ENCODE measurements at places on chromosomes 12 and 14.

DNA sequence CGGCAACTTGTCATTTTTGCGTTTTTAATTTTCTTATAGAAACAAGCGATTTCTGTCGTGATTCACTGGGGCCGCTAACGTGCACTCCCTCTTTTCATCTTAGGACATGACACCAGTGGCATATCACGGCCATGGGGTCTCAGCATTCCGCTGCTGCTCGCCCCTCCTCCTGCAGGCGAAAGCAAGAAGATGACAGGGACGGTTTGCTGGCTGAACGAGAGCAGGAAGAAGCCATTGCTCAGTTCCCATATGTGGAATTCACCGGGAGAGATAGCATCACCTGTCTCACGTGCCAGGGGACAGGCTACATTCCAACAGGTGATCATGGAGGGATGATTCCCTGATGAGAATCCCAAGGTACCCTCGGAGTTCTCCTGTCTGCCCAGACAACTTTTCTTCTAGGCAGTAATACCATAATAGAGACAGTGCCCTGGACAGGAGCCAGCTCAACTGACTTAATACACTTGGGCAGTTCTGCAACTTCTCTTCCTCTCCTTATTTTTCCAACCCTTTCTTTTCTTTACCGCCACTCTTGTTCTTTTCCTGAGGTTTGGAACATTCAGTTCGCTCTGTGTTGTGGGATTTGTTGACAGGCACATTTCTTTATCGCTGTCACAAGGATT lies 821 bp downstream of the TMEM106C start:
- DNase-seq = no peak

GRCh38 chr12:121513464-121514183 lies 67.2 kb downstream of the KDM2B start:
- DNase-seq = no peak

GRCh38 chr12:28331130-28331529 lies 140.9 kb downstream of the CCDC91 start:
- DNase-seq = no peak

GRCh38 chr12:265096-265495 lies 2.5 kb upstream of the SLC6A13 start:
- no peak for DNase-seq

GRCh38 chr14:79510659-79511058 lies 700.6 kb downstream of the DIO2 start:
- peak; percentile 9 for DNase-seq

- DNase-seq = no peak
Measured at GRCh38 chr12:26527682-26528081, 305.3 kb downstream of the ITPR2 start.

- DNase-seq = no peak
Measured at GRCh38 chr12:125203145-125203765, 138.0 kb downstream of the AACS start.

GRCh38 chr12:115467531-115467930 lies 783.6 kb upstream of the TBX3 start:
- no peak for DNase-seq
